ENCODE measurements at places on chromosomes 12 and 14.

- no peak for DNase-seq
Observed at GRCh38 chr14:99685596-99685995, 1.5 kb downstream of the CYP46A1 start.

GRCh38 chr12:49413796-49414195 lies 46.5 kb downstream of the SPATS2 start:
- no peak for DNase-seq

DNA sequence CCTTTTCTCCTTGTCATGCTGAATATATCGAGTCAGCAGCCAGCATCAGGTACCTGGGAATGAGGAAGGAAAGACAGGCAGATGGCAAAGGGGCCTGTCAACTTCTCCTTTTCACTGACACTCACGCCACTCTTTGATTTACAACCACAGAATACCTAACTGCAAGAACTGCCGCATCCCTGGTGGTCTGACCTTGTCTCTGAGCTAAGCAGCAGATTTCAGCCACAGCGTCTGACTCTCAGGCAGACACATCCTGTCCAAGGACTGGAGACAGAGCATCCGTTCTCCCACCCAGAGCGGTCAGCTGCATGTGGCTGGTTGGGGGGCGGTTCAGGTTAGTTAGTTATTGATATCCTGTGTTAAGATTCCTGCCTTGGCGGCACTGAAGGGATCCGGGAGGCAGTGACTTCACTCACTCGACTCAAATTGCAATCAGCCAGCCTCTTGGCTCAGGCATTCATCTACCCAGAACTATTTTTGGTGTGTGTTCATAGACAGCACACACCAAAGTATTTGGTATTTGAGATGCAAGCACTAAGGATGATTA lies 11.2 kb upstream of the MAP1LC3B2 start:
- DNase-seq, result no peak

GRCh38 chr14:28635387-28635786 lies 131.2 kb upstream of the FOXG1 start:
- DNase-seq, result peak; percentile 32
